AG09309 (cell line): ENCODE measurements at places on chromosomes 13 and 19.

- no peak for DNase-seq
These were observed 60.1 kb downstream of the UFM1 start for GRCh38 chr13:38409771-38410170.

GRCh38 chr19:15631817-15632216 lies 8.9 kb upstream of the CYP4F3 start:
- no peak for DNase-seq

DNA sequence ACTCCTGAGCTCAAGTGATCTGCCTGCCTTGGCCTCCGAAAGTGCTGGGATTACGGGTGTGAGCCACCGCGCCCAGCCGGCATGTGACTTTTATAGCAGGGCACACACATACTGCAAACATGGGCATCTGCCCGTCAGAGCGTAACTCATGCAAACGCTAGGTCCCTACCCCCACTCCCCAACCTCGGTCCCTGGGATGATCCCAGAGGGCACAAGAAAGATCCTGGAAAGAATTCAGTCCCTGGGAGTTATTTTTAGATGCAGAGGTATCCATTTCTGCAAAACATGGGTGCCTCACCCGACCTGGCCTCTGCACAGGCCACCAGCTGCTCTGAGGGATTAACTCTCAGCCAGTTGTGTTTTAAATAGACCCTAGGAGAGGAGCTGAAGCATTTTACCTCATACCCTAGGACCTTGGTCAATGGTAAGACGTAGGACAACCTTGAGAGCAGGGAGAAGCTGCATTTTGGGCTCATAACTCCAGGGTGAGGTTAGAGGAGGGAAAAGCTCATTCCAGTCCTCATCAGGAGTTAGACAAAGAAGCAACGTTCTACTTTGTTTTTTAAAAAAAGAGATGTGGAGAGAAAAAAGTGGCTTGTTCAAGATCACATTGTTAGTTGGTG lies 10.8 kb downstream of the TMEM38A start:
- no peak for DNase-seq

GRCh38 chr13:84439108-84439507 lies 556.8 kb upstream of the SLITRK1 start:
- peak; percentile 38 for DNase-seq

DNA sequence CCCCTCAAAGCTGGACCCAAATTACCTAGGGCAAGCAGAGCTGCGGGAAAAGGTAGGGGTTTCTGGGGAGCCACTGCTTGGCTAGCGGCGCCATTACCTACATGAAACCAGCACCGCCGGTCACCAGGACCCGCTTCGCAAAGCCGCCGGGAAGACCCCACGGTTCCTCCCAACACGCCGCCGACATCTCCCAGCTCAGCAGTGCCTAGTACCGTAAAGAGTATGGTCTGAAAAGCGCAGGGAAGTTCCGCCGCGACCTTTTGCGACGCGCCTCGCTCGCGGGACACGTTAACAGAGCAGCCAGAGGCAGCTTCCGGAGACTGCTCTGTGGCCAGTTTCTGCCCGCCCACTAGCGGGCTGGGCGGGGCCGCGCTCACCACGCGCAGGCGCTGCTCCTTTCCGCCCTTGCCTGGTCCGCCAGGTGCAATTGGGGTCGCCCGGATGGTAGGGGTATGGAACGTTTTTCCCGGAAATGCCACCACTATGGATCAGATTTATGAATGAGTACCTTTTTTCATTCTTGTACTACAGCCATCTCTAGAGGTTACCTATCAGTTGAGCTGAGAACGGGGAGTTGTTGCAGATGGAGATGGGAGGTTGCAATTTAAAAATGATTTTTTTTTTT lies at the start of gene TGDS:
Gene TGDS (minus strand): TSS at position 203 of the 625 bp plus-strand sequence. CDS start 16 bp downstream, at position 187.
- DNase-seq: peak; percentile 67

- no peak for DNase-seq
These were observed 56.2 kb upstream of the USPL1 start for GRCh38 chr13:30561511-30561910.

DNA sequence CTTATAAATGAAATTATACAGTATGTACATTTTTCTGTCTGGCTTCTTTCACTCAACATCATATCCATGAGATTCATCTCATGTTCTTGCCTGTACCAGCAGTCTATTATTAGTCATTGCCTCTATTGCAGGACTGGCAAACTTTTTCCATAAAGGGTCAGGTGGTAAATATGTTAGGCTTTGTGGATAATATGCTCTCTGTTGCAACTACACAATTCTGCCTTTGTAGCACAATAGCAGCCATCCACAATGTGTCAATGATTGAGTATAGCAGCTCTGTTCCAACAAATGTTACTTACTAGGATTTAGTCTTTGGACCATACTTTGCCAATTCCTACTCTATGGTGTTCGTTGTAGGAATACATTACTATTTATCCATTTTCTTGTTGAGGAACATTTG lies 304.4 kb downstream of the DCT start:
- no peak for DNase-seq

DNA sequence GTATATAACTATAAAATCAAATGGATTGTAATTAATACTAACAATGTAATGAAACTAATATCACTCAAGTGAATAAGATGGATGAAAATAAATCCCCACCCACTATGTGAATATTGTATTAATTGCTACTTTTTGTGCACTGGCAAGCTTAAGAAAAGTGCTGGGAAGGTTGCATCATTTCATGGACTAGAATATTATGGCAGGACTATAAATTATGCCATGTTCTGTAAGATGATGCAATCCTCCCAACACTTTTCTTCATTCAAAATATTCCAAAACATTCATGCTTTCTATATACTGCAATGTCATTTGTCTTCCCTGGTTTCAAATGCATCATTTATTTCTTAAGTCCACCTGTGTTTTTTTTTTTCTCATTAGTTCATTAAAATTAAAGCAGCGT lies 457.6 kb upstream of the GPC6 start:
- no peak for DNase-seq

DNA sequence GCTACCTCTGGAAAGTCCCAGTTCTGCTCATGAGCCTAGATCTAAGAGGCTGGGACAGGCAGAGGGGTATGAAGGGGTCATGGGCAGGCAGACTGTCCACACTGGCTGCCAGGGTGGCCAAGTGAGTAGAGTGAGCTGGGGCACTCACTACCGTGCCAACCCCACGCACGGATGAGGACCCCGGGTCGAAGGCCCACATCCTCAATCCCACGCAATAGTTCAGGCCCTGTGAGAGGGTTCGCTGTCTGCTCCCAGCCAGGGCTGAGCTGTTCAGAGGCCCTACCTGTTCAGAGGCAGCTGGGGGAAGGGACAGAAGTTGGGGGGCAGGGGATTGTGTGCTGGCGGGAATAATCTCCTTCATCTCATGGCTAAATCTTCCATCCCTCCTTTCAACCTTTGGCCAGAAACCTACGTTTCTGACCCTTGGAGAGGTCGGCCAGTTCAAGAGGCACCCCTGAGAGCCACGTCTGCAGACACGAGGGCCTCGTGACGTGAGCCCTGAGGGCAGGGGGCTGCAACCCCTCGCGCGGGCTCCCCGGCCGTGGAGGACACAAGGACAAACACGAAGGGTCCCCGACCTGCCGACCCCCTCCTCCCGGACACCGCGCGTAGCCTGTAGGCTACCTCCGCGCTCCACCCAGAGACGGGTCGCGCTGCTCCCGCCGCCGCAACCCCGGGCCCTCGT lies 1.0 kb upstream of the RPS5 start:
- no peak for DNase-seq

GRCh38 chr13:26460648-26461047 lies 96.8 kb upstream of the WASF3 start:
- no peak for DNase-seq

DNA sequence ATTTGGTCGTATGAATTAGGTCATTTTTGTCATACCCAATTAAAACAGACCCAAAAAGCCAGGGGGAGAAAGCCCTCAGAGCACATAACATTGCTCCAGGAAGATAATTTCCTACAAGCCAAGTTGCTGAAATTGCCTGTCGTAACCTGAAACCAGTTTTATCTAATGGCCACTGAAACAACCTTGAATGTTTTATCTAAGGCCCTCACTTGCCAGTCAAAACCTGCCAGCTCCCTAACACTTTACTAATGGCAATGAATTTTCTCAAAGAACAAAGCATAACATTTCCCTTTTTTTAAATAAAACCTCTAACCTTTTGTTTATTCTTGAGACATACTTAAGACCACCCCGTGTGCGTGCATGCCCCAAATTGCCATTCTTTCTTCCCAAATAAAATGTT lies 496.2 kb upstream of the KLHL1 start:
- no peak for DNase-seq

GRCh38 chr19:50377051-50377461 lies 799 bp downstream of the NR1H2 start:
- no peak for DNase-seq

DNA sequence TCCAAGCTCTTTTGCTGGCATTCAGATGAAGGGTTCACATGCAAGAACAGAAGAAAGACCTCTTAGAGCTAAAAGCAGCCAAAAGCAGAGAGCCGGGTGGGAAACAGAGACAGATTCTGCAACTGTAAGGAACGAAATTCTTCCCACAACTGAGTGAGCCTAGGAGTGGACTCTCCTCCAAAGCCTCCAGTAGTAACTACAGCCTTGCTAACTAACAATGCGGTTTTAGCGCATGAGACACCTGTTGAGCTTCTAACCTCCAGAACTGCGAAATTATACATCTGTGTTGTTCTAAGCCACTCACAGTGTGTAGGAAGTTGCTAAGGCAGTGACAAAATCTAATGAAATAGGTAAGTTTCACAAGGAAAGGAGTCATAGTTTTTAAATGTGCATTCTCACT lies 98.1 kb upstream of the SLITRK1 start:
- DNase-seq: no peak

- no peak for DNase-seq
These were observed 46.4 kb downstream of the SOX1 start for GRCh38 chr13:112113348-112113747.

DNA sequence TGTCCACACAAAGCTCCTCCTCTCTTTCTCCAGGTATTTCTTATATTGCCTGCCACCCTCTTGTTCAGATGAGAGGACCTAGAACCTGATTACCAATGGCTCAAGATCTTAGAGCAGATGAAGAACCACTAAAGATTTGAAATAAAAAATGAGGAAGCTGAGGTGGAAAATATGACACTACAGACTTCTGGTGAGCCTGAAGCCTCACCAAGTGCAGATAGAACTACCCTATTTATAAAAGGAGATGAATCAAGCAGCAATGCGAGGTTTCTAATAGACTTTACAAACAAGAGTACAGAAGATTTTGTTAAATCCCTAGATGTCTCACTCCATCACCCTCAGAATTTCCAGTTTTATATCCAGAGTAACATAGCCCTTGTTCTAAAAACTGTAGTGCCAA lies 345.8 kb downstream of the TBC1D4 start:
- DNase-seq: no peak

- DNase-seq: no peak
These were observed 7.5 kb upstream of the LIN7B start for GRCh38 chr19:49106648-49107135.

- no peak for DNase-seq
These were observed 1207.8 kb downstream of the EFNB2 start for GRCh38 chr13:105327581-105328126.

DNA sequence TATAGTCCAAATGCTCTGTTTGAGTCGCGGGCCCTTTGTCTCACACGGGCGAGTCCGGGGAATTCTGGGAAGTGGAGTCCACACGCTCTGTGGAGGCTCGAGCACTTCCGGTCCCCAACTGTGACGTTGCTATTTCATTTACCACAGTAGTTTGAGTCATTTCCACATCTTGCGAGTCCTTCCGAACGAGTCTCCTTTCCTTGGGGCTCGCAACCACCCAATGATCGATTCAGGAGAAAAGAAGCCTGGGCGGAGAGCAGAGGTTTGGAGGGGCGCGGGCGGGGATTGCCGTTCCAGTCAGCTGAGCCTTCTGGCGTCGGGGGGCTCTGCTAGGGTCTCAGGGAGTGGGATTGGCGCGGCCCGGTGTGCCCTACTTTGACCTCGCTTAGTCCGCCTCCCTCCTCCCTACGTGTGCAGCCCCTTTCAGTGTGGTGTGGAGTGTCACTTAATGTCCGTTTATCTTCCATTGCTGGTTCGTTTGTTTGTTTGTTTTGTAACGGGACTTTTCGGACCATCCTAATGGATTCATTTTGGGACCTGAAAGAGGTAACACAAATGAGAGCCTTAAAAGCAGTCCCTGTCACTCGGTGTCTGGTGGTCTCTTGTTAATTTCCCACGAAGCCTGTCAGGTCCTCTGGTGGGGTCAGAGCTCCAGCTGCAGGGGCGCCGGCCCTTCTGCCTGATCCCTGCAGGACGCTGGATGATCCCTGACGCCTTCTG lies at the start of gene ZNF222:
Gene ZNF222 (plus strand): TSS at position 163 of the 720 bp plus-strand sequence. CDS start 58 bp downstream, at position 221.
- DNase-seq: peak; percentile 44

GRCh38 chr13:52925251-52925650 lies 76.8 kb upstream of the PCDH8 start:
- no peak for DNase-seq

DNA sequence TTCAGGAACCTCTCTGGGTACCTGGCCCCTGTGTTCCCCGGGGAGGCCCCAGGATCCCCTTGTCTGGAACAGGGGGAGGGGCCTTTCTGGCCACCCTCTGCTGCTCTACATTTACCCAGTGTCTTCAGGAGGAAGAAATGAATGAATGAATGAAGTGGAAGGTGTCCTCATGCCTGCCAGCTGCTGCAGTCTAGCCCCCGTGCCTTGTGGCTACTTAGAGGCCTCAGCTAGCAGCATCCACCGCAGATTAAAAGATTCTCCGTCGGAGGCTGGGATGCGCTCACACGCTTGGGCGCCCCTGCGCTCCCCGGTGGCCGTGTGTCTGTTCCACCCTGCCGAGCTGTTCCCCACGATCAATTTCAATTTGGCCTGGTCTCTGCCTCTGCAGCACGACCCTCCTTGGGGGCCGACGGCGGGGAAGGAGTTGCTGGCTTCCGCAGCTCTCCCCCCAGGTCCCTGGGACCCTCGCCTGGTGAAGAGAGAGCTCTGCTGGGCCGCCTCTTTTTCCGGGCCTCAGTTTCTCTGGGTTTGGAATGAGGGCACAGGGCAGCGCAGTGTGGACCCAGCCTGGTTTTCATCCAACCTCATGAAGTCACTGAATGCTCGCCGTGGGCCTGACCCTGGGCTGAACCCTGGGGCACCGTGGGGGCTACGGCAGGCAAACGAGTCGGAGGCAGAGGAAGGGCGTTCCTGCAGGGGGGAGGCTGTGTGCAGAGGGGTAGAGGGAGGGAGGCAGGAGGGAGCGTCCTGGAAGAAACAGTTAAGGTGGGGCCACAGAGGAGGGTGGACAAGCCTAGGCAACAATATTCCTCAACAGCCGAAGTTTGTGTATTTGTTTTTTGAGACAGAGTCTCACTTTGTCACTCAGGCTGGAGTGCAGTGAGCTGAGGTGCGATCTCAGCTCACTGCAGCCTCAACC lies 28.3 kb downstream of the EFNA2 start:
- no peak for DNase-seq

GRCh38 chr13:49259586-49259985 lies 11.9 kb downstream of the CDADC1 start:
- no peak for DNase-seq

DNA sequence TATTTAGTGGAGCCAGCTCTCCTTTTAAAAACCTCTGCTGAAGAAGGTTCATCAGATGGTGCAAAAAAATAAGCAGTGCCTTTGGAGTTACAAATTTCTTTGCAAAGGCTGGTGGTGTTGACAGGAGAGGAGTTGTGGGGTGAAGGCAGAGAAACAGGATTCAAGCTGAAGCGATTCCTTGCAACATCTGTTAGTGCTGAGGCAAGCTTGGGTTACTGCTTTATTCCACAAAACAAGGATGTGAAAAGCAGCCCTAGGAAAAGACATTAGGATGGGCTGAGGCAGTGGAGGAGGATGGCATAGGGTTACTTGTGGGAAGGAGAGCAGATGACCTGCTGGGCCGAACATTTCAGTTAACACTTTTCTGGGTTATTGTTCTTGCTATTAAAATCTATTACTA lies 390.7 kb downstream of the DLEU7 start:
- DNase-seq: no peak

GRCh38 chr13:97019236-97019635 lies 25.0 kb upstream of the OXGR1 start:
- no peak for DNase-seq
